ENCODE measurements at places on chromosomes 3 and 15.

GRCh38 chr3:125594581-125595011 lies 701 bp downstream of the OSBPL11 start:
- DNase-seq = no peak

DNA sequence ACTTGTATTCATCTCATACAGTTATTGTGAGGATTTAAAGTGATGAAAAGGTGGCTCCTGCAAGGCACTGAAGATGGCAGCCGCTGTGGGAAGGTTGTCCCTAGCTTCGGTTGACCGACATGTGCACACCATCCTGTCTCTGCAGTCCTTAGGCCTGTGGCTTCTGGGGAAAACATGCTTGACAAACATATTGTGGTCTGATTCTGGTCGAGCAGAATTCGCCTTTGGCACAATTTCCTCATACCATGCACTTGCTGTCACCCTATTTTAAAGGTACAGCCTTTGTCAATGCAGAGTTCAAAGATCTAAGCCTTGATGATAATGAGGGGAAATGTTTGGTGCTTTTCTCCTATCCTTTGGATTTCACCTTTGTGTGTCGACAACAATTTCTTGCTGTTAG lies 50.9 kb downstream of the PRICKLE2 start:
- DNase-seq = no peak

- DNase-seq = no peak
Observed at GRCh38 chr3:106711650-106712049, 665.6 kb upstream of the CCDC54 start.

DNA sequence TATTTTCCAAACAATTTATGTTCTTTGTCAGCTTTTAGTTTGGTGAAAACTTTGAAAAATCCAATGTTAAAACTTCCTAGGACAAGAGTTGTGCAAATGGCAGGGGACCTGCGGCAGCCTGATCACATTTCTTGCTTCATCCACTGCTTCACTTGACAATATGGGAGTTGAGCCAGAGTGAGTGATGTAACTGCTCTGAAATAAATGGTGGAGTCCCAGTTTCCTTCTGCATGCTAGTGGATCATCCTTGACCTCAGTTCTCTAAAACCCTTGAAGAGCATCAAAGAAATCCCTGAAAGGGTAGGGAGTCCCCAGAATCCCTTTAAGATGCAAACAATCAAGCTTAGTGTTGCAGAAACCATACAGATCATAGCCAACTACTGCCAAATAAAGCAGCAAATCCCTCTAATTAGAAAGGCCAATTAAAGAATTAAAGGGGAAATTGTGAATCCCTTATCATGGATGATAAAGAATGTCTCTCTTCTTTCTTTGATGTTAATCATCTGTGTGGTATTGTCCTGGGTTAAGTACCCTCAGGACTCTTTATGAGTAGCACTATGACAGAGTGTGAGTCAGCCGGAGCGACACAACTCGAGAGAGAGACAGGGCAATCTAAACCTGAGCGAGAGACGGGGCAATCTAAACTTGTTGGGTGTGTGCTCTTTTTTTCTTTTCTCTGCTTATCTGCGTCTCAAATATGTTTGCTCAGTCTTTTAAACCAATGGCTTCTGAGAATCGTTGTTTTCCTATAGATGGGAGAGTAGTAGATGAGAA lies 41.8 kb upstream of the GAP43 start:
- no peak for DNase-seq

DNA sequence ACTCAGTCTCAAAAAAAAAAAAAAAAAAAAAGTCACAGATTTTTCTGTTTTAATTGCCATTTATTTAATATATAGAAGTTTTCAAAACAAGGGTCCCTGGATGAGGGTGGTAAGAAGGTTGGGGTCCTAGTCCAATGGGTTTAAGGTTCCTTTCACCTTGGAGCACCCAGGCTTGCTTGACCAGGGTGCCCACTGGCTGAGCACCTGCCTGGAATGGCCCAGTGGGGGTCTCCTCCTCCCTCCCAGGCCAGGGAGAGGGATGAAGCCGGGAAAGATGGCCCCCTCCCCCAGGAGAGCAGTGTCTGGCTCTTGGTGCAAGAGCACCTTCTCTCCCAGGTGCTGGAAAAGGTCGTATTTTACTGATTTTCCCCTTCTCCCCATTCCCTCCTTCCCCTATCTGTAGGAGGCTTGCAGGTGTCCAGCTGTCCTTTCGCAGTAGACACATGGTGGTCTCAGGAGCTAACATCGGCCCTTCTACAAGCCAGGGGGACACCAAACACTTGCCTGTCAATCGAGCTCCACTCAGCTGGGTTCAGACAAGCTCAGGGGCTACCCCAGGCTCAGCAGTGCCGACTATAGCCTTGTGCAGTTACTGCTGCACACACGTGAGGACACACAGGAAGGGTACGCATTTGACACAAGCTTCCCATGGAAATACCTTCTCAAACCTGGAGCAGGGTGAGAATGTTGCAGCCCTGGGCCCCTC lies 112.3 kb upstream of the KLF13 start:
- no peak for DNase-seq

DNA sequence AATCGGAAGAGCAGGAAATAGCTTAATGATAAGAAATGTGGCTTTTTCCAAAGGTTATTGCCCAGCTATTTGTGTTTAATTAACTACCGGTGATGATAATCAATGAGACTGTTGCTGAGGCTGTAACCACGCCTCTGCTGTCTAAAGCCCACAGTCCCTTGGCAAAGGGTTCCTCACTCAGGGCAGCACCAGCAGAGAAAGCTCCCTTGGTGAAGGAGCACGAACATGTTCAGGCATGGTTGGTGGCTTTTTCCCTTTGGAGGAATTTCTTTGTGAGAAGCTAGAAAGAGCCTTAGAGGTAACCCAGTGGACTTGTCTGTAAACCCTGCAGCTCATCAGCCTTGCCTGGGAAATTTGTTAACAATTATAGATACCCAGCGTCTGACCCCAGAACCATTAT lies 7.5 kb upstream of the ST6GAL1 start:
- DNase-seq = no peak
